OCI-LY7 (cell line): ENCODE measurements at places on chromosomes 16 and 17. TPM values are rescaled to one million over a fixed set of nuclear protein-coding genes. Genes with fewer than 3 reads are reported as not detected.

GRCh38 chr17:80006339-80006720, 29.3 kb downstream of the TBC1D16 start:
- DNase-seq = no peak

The SLFN13 gene
- total RNA-seq = not detected in 2 replicates

DNA sequence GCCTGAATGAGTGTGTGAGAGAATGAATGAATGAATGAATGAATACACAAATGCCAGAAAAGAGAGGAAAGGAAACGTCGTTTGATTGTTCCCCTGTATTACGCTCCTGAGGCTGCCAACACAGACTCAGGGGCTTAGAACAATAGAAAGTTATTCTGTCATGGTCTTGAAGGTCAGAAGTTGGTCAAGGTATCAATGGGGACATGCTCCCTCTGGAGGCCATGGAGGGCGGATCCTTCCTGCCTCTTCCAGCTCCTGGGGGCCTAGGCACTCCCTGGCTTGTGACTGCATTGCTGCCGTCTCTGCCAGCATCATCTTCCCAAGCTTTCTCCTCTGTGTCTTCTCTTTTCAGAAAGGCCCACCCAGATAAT, 1.5 kb upstream of the SLC38A8 start:
- peak; percentile 14 for DNase-seq

The RCVRN gene
- total RNA-seq = not detected in 2 replicates

- peak; percentile 50 for DNase-seq
These were observed 3.7 kb downstream of the PFN1 start for GRCh38 chr17:4944554-4945175.

GRCh38 chr17:64028874-64029464, 8.5 kb upstream of the ICAM2 start:
- DNase-seq = peak; percentile 83

DNA sequence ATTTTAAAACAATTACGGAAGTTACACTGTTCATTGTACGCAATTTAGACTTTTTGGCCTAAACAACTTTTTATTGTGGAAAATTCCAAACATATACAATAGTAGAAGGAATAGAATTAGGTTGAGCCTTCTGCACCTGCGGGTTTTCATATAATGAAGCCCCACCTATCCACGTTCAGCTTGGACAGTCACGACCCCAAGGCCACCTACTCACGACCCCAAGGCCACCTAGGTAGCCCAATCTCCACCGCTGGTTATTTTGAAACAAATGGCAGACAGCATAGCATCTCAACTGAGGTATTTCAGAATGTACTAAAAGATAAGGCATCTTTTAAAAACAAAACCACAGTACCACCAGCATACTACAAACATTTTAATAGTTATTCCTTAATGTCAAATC, 631 bp downstream of the NLRC5 start:
- DNase-seq = no peak

The PRSS8 gene
- total RNA-seq = not detected in 2 replicates

- DNase-seq = no peak
These were observed at the start of gene RRAD for GRCh38 chr16:66925322-66925840. Gene RRAD (minus strand): TSS chr16:66925535. CDS start chr16:66925179, 356 bp downstream.

The GFAP gene
- total RNA-seq = not detected in 2 replicates

- peak; percentile 72 for DNase-seq
These were observed 44.4 kb upstream of the MED13 start for GRCh38 chr17:62109378-62109902.

GRCh38 chr16:79393564-79393963, 207.0 kb downstream of the MAF start:
- DNase-seq = no peak

DNA sequence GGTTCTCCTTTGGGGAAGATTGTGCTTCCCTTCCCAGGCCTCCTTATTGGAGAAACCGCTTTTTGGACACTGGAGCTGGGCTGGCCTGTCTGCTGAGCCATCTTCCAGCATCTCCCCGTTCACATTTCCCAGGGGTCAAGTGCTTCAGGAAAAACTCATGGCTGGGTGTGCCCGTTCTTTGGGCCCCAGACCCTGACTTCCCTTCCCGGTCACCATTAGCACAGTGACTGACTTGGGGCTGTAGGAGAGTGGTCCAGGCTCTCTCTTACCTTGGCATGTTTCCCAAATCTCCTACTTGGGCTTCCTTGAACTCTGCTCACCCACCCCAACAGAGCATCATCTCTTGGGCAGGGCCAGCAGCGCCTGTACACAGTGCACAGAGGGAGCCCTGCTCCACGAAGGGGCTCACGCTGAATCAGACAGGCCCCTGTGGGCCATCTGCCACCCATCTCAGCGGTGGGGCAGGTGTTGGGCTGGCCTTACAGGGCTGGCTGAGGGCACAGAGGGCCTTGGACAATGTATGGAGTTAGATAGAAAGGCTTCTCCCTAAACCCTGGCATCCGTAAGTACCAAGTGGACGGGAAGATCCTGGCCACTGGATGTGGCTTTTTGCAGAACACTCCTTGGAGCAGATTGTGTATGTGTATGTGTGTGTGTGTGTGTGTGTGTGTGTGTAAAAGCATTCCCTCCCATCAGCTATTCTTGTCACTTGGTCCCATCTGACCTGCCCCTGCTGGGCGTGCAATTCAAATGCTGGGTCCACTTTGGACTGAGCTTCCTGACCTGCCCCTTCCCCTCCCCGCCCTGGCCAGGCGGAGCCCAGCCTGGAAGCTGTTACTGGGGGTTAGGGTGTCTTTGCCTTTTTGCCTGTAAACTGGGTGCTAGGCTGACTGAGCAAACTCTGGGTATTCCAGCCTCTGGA, 24.9 kb upstream of the CDC42EP4 start:
- no peak for DNase-seq

The SYT17 gene
- total RNA-seq = 6.0 and 6.2 TPM in 2 replicates

GRCh38 chr16:58462499-58462996, 37.4 kb upstream of the NDRG4 start:
- DNase-seq = no peak

DNA sequence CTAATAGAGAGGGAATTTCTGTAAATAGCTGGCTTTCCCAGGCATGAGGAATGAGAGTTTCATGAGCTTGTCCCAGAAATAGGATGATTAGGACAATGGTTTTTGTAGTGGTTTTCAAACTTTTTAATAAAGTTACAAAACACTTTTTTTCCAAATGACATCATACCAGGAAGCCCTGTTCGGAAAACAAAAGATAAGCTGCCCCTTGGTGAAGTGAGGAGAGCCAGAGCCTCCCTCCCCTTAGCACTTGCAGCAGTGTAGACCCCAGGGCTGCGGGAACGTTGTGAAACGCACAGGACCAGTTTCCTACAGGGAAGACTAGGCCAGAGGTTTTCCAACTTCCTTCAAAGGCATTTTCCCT, 7.6 kb downstream of the FBRS start:
- DNase-seq = no peak

- no peak for DNase-seq
These were observed 507.0 kb downstream of the MAF start for GRCh38 chr16:79093554-79093967.

- DNase-seq = no peak
These were observed 127.8 kb downstream of the CPPED1 start for GRCh38 chr16:12675852-12676251.

DNA sequence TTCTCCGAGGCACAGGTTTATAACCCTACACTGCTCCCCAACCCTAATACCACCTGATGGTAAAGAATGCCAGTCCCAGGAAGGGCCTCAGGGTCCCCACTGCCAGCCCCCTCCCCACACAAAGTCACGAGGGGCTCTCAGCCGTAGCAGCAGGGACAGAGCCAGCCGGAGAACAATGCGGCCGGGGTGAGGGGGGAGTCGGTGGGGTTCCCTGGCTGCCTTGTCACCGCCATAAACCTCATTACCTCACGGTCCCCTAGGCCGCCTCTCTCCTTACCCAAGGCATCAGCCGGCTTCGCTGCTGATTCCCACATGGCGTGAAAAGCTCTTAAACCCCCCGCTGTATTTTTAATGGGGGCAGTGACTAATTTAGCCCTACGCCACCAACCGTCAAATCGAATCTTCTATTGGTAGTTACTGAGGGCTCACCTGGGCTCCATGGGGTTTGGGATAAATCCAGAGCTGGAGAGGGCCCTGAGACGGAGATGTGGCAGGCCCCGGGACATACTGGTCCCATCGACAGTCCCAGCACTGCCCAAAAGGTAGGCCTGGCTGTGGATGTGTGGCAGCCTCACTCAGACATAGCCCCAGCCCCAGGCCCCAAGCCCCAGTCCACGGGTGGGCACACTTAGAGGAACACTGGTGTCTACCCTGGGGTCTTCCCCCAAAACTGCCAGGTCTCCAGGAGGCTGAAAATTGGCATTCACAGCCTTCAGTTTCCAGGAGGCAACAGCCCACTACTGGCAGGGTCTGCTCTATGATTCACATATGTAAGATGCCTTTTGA, 115.3 kb downstream of the C16orf78 start:
- DNase-seq = no peak

DNA sequence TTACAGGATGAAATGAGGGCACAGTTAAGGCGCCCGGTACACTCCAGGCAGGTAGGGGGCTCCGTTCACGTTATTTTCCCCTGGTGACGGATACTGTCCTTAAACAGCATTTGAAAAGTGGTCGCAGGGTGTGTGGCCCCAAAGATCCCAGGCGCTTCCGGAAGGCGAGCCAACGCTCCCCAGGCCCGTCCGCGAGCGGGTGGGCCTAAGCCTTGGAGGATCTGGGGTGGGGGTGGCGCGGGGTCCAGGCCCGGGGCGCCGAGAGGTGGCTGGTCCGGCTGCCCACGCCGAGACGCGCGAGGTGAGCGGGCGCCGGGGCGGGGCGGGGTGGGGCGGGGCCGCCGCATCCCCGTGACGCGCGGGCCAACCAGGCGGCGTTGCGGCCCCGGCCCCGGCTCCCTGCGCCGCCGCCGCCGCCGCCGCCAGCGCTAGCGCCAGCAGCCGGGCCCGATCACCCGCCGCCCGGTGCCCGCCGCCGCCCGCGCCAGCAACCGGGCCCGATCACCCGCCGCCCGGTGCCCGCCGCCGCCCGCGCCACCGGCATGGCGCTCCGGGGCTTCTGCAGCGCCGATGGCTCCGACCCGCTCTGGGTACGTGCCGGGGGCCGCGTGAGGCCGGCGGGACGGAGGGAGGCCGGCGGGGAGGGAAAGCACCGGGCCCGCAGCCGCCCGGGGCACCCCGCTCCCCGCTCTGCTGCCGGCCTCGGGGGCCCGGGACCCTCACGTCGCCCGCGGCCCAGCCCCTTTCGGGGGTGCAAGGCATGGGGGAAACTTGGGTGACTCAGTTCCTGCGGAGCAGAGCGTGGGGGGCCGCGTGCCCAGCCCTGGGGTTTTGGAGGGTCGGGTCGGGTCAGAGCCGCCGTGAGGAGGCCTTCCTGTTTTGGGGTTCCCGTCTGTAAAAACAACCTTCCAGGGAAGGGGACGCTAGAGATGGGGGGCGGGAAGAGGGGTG, at the start of gene ABCC1:
ABCC1 (plus strand) TSS at position 407 of the 951 bp plus-strand sequence; CDS start at position 543, 136 bp downstream.
- DNase-seq = peak; percentile 74

The QPRT gene
- 12.6 and 15.8 TPM in 2 replicates for total RNA-seq

- DNase-seq = no peak
These were observed 153.5 kb downstream of the VPS53 start for GRCh38 chr17:561116-561515.

- DNase-seq = peak; percentile 27
These were observed 53.3 kb upstream of the ENDOV start for GRCh38 chr17:80361495-80362220.

DNA sequence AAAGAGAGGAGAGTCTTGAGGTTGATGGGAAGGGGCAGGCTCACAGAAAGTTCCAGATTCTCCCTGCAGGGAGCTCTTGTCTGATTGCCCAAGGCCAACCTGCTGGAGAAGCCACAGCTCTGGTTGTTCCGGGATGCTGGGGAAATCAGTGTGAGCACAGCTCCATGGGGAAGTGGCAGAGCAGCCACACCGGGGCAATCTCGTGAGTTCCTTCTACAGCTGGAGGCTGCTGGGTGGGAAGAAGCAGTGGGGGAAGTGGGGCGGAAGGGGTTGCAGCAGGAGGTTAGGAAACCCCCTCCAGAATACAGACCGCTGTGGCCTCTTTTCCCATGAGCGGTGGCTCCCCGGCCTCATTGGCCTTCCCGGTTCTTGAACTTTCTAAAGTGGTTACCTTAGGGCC, 34.0 kb downstream of the KIAA0513 start:
- DNase-seq = no peak

The CSH2 gene
- not detected in 2 replicates for total RNA-seq

DNA sequence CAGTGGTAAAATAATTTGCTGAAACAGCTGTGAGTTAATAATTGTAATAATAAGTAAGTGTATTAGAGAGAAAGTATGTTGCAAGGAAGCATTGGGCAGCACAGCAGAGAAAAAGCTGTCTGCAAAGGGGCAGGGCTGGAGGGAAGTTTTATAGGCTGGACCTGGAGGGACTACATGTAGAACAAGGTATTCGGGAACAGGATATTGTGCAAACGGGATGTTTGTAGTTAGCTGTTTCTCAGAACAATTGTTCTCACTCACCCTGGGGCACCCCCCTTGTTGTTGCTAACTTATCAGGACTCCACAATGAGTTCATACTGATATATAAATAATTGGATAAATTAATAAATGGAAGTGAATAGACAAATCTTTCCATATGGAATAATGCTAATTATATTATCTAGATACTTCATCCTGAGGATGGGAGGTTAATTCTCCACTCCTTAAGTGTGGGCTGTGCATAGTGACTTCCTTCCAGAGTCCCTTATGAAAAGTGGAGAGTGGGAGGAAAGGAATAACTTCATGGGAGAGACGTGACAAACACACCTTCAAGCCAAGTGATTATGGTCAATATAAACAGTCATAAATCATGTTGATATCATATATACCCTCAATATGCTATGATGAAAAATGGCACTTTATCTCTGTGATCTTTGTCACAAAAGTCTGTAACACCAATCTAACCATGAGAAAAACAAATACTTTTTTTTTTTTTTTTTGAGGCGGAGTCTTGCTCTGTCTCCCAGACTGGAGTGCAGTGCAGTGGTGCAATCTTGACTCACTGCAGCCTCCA, 85.4 kb downstream of the PPM1E start:
- DNase-seq = no peak

GRCh38 chr16:11093572-11094074, 149.3 kb downstream of the CLEC16A start:
- DNase-seq = no peak

DNA sequence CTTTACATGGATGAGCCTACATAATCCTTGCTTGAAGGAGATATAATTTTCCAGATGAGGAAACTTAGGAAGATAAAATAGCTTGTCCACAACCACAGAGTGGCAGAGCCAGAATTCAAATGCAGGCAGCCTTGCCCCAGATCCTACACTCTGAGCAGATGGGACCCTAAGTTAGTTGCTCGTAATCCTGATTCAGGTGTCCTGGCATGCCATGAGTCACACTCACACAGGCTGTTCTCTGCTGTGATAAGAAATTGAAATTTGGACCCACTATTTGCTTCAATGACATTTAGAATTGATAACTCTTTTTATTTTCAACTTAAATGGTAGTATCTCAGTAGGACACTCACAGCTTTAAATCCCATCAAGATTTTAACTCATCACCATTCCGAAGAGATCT, 150.7 kb upstream of the CACNG5 start:
- no peak for DNase-seq

The TBC1D26 gene
- total RNA-seq = 0.35 TPM in 1 of 2 replicates, not detected in the other

The KRT13 gene
- not detected in 2 replicates for total RNA-seq

DNA sequence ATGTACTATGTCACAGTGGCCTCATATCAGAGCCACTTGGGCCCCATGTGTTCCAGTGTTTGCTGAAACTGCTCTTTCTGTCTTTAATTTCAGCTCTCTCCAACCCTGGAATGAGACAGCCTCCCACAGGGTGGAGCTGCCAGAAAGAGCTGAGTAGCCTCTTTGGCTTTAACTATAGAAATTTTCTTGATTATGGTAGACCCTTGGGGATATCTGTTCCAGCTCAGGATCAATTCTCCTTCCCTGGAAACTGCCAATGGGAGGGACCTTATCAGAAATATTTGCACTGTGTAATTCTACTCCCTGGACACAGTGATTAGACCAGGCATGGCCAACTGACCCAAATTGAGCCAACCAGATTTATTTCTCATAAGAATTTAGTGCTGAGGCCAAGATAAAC, 39.0 kb upstream of the KDM8 start:
- DNase-seq = no peak
